ENCODE measurements at places on chromosomes 12 and 14. TPM values are rescaled to one million over a fixed set of nuclear protein-coding genes. Genes with fewer than 3 reads are reported as not detected.

Gene FAM216A
- 1.1 TPM for total RNA-seq

Gene CD69
- total RNA-seq = 1.9 TPM

Gene RAB35
- total RNA-seq = 11.6 TPM

DNA sequence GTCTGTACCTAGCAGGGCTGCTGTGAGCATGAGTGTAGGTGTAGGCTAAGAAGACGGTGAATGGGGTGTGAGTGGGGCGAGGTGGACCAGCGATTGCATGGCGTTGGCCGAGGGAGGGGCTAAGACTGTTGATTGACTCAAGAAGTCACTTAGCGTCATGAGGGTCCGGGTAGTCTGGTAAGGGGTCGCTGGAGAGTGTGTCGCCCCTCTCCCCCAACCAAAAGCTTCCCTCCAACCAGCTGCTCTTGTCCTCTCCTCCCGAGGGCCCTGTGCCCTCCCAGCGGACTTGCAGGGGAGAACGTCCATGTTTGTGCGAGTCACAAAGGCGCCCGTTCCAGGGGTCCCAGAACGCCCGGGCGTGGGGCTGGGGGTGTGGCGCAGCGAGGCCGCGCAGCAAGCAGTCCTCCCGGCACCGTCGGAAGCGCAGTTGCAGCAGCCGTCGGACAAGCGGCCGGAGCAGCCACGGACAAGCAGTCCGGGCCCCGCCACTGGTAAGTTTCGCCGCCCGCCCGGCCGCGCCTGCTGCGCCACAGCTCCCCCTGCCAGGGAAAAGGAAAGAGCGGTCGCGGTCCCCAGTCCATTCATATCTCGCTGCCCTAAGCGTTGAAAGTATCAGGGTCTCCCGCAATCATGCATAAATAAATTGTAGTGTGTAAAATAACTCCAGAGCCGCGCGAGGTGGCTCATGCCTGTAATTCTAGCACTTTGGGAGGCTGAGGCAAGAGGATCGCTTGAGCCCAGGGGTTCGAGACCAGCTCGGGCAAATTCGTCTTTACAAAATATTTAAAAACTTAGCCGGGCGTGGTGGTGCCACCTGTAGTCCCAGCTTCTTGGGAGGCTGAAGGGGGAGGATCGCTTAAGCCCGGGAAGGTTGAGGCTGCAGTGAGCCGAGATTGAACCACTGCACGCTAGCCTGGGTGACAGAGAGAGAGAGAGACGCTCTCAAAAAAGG is at the start of gene CCDC63:
Gene CCDC63 (plus strand): TSS at position 373 of the 952 bp plus-strand sequence. CDS start 5,968 bp downstream, outside the sequence.
- H3K27ac ChIP-seq = no peak within 1 kb of the TSS
- H3K36me3 ChIP-seq = no peaks in the 10 kb centered on the region
- H3K27me3 ChIP-seq = no peaks in the 10 kb centered on the region
- H3K4me3 ChIP-seq = no peak within 1 kb of the TSS
- peak; percentile 29 for DNase-seq

Gene RD3L
- not detected for total RNA-seq

GRCh38 chr12:99250091-99250490 is 397.5 kb upstream of the GARIN6 start:
- DNase-seq = no peak
- no peaks in the 10 kb centered on the region for H3K27me3 ChIP-seq
- no peak overlapping the region for H3K27ac ChIP-seq
- H3K4me3 ChIP-seq = no peak overlapping the region
- H3K36me3 ChIP-seq = no peaks in the 10 kb centered on the region

Measured in pancreas (tissue), 10 donors.